ENCODE measurements at places on chromosomes 5 and 9. TPM values are rescaled to one million over a fixed set of nuclear protein-coding genes. Genes with fewer than 3 reads are reported as not detected.

Gene ERAP2
- 74.2 TPM for total RNA-seq

Gene OTULINL
- total RNA-seq: 0.80 TPM

Gene PCDHB6
- total RNA-seq: not detected

Gene LCN10
- total RNA-seq: 70.7 TPM

DNA sequence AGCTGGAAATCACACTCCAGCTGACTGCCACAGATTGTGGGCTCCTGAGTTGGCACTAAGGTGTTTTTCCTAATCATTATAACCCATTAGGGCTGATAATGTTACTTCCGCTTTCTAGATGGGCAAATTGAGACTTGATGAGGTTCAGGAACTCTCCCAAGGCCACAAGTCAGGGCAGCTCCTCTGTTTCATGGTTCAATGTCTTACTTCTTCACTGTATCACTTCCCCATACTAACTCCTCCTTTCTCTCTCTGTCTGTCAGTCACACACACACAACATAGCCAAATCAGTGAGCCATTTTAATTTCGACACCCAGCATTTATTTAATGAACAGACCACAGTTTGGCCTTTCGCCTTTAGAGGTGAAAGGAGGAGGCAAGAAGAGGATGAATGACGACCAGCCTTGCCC lies 17.8 kb upstream of the TRAF1 start:
- peak; percentile 86 for DNase-seq

DNA sequence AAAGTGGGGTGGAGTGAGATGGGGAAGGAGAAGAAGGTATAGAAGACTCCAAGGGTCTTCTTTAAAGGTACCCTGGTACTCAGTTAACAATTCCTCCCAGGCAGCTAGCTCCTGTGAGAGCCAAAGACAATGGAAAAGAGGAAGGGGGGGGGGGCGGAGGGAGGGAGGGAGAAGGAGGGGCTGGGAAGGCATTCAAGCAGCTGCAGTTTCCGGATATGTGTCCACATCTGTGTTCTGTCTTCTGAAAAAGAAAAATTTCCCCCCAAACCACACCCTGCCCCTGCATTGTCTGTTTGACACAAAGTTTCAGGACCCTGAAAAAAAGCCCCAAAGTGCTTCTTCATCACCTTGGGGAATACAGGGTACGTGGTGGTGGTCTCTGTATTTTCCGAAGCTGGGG lies 11.1 kb downstream of the SPRY4 start:
- DNase-seq: no peak

DNA sequence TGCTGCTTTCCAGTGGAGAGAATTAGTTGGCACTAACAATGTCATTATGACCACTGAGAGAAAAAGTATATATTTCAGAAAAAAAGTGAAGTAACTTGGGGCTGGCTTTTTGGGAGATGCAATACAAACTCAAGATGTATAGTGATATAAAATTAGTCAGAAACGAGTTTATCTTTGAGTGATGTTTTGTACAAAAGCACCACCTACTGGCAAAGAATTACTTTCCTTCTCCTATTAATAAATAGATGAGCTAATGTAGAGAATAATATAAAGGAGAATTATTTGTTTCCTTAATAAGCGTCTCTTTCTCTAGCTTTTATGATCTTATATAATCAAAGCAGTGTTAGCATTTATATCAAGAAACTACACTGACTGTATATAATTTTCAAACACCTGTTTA lies 158.8 kb downstream of the MEF2C start:
- DNase-seq: no peak

- peak; percentile 77 for DNase-seq
Observed at GRCh38 chr5:122515709-122516431, 203.8 kb downstream of the SNCAIP start.

DNA sequence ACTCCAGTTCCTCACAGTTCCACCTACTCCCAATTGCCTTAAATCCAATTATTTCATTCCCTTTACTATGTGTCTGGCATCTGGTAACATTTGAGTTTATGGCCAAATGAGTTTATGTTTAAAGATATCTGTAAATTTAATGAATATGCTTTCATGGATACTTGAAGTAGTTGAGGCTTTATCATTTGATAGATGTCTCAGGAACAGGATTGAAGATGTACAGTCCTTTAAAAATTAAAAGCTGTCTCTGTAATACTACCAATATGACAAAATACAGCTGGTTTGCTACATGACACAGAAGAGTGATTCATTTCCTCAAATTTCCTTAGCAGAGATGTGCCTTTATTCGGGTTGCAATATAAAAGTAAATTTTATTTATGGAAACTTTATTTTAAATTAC lies 2326.0 kb upstream of the ACO1 start:
- no peak for DNase-seq

- no peak for DNase-seq
Observed at GRCh38 chr5:158856794-158857193, 242.9 kb downstream of the EBF1 start.

DNA sequence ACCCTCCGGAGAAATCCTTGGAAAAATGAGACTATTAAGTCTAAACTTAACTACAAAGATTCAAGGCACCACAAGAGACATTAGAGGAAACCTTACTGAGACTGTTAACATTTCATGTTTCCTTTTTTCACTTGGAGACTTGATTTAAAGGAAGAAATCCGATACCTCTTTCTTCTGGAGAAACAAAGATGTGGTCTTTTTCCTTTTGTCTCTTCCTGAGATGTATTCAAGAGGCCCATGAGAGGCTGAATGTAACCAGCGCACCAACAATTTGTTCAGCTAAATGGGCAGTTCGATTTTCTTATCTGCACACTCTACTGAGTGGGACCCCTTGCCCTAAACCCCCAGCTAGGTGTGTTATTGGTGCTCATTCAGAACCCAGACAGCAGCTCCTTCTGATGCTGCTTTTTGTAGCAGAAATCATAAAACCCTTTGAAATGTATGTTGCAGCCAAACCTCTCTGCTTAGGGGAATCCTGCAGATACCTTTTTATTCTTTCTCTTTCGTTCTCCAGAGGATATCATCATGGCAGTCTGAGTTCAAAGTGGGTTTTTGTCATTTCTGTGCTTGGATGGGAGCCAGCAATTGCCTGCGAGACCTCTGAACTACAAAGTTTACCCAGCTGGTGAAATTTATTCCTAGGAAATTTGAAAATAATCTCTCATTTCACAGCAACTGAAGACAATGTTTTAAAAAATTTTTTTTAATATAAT lies 41.9 kb upstream of the ACTBL2 start:
- no peak for DNase-seq

DNA sequence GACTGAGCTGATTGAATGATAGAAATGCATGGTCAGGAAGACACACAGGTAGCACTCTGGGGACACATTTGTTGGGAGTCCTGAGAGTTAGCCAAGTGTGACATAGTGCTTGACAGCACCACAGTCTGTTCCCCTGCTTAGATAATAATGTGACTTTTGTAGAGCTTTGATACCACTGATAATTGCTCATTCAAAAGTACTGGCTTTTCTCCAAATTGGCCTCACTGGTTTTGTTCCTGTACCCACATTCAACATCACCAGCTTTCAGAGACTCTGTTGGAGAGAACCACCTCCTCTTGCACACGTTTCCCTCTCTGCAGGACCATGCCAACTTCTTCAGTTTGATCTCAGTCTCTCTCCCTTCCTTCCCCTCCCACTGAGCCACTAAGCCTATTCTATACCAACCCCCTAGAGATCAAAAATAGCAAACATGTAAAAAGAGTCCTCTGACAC lies 52.5 kb upstream of the IL7R start:
- no peak for DNase-seq
